Omental fat pad (tissue), 4 donors: ENCODE measurements at places on chromosomes 12 and 14.

DNA sequence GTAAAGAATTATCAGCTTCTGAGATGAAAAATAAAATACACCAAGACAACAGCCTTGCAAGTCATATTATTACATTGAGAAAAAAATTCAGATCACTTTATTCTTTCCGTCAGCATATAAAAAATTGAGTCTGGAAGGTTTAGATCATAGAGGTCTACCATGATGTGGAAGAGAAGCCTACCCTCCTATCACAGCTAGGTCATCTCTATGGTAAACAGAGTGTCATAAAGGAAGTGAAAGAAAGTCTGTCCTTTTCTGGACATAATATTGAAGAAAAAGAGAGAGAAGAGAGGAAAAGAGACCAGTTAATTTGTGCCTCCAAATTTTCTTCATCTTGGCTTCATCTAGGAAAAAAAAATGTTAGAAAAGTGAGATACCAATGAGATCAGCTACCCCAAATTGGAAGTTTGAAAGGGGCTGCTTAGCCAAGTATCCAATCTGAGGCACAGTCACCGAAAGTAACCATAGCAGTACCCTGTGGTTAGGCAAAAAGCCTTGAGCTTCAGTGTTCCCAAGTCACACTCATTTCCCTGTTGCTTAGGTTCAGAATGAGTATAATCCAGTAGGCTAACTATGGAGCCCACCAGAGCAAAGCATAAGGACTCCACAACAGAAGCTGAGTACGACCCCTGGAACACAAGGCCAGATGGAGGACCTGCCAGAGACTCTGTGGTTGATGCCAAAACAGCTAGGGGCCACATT, 38.1 kb downstream of the DUSP6 start:
- no peak for DNase-seq

DNA sequence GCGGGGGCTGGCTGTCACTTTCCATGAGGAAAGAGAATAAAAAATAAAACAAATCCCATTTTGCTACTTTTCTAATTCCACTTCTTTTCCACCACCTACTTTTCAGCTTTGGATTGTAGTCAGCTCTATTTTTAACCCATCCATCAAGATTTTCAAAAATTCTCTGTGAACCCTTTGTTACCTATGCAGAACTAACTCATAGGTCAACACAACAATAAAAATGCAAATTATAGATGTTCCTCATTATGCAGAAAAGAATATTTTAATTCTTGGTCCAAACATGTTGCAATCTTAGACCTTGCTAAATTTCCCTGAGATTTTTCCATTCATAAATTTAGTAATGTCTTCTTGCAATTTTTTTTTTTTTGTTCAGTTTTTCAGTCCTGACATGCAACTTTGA, 454.5 kb downstream of the ADAMTS20 start:
- no peak for DNase-seq

DNA sequence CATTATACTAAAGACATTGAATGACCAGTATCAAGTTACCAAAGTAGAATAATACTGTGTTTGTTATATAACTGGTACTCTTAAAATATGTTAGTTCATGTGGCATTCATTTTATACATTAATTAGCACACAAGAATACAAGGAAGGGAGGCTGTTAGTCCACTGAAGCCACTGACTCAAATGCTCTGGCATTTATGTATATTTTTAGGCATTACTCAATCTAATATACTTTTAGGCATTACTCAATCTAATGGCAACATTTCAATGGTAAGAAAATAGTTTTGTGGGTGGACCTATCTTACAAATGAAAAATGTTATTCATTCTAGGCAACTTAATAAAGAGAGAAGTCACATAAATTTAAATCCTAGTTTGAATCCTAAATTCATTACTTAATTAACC, 874.4 kb upstream of the USP15 start:
- no peak for DNase-seq

GRCh38 chr14:25620515-25620914, 570.6 kb upstream of the STXBP6 start:
- DNase-seq = no peak

DNA sequence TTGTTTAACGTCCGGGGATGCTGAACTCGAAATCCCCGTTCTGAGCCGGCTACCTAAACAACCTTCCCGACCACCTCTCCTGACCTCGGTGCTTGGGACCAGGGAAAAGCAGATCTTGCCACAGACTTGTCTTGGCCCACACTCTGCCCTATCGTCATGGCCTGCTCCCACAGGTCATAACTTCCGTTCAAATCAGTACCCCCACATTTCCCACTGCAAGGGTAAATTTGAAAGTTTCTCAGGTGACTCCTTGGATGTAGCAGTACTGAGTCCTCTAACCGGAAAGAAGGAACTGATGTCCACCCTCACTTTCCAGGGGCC, 612 bp upstream of the RBM23 start:
- no peak for DNase-seq

GRCh38 chr14:100321473-100322137, 1.5 kb upstream of the SLC25A47 start:
- DNase-seq = no peak

DNA sequence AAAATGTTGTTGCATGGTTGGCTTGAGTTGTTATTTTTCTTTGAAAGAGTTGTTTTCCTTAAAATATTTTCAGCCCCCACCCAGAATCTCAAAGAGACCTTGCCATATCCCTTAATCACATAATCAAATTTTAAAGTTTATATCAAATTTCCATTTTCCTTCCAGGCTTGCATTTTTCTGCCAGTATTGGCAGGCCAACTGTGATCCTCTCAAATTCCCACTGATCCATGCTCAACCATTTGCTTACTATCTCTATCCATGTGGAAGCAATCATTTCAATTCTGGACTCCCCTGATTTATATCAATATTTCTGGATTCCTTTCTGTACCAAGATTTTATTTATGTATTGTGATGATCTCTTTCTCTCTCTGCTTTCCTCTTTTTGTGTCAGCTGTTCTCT, 64.2 kb upstream of the PYGL start:
- no peak for DNase-seq

DNA sequence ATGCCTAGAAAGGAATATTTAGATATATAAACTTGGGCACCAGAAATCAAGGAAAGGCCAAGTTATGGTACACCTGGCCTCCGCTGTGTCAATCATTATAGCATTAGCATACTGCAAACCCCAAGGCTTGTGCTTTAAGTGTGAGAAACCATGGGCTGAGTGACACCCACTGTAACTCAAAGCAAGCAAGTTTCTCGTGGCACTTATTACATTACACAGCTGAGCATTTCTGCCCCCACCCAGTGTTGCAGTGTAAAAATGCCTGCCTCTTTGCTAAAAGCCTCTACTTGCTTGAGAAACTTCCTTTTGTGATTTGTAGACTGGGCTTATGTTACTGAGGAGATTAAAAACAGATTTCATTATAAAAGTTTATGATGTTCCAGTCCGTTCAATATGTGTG, 122.0 kb downstream of the TGFB3 start:
- DNase-seq = no peak

DNA sequence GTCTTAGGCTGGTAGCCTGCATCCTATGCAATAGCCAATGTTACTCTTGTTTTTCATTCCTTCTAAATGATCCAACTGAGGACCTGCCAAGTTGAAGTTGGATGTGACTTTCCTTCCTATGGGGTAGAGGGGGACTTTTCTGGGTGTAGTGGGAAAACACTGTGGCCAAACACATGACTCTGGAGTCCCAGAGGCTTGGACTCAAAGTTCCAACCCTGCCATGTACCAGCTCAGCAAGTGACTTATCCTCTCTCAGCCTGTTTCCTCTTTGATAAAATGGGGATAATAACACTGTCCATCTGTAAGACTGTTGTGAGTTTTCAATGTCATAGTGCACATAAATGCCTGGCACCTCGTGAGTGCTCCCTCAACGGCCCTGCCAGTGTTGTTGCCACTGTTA, 97.0 kb downstream of the ZFP36L1 start:
- DNase-seq = no peak

GRCh38 chr14:90491911-90492531, 95.2 kb downstream of the CALM1 start:
- DNase-seq = no peak
